Thoracic aorta (tissue), 2 donors: ENCODE measurements at places on chromosomes 16 and 17.

- H3K36me3 ChIP-seq = no peaks in the 10 kb centered on the region
- no peaks in the 10 kb centered on the region for H3K4me1 ChIP-seq
- no peak overlapping the region for H3K27ac ChIP-seq
- no peaks in the 10 kb centered on the region for H3K27me3 ChIP-seq
- no peak for DNase-seq
Observed at GRCh38 chr17:42629411-42630009, 20.0 kb downstream of the TUBG1 start.

- H3K4me1 ChIP-seq = peaks cover 42% of the 10 kb centered on the region
- peak overlapping the region; percentile 24 for H3K27ac ChIP-seq
- H3K36me3 ChIP-seq = peaks cover 11% of the 10 kb centered on the region
Observed at GRCh38 chr17:42142371-42142896, 12.4 kb downstream of the RAB5C start.

DNA sequence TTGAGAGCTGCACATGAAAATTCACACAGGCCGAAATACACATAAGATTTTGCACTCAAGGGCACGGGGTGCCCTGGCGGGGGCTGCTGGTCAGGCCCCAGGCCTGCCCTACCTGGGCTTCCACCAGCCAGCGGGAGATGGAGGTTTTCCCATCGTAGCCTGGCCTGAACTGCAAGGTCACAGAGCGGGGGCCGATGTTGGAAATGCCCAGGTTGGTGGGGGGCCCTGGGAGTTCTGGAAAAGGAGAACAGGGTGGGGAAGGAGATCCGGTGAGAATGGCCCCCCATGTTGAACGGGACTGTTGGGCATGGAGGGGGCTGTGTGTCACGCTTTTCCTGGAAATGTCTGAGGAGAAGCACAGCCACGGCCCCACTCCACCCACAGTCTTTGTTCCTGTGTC lies 87.3 kb upstream of the CDC42EP4 start:
- H3K36me3 ChIP-seq = no peaks in the 10 kb centered on the region
- no peaks in the 10 kb centered on the region for H3K4me1 ChIP-seq
- DNase-seq = no peak
- no peak overlapping the region for H3K4me3 ChIP-seq
- H3K27ac ChIP-seq = no peak overlapping the region

- peaks cover 28% of the 10 kb centered on the region for H3K36me3 ChIP-seq
- no peak for DNase-seq
- H3K27me3 ChIP-seq = no peaks in the 10 kb centered on the region
- H3K4me3 ChIP-seq = no peak overlapping the region
- no peak overlapping the region for H3K27ac ChIP-seq
Observed at GRCh38 chr17:2289878-2290478, 13.6 kb downstream of the SMG6 start.

- H3K27me3 ChIP-seq = no peaks in the 10 kb centered on the region
- peaks cover 23% of the 10 kb centered on the region for H3K36me3 ChIP-seq
- H3K4me1 ChIP-seq = no peaks in the 10 kb centered on the region
- no peak overlapping the region for H3K4me3 ChIP-seq
Observed at GRCh38 chr17:82937411-82938371, 97.9 kb upstream of the ZNF750 start.

- H3K4me1 ChIP-seq = peaks cover 4% of the 10 kb centered on the region
- peak overlapping the region; percentile 82 for H3K4me3 ChIP-seq
- H3K27me3 ChIP-seq = no peaks in the 10 kb centered on the region
- DNase-seq = no peak
- H3K36me3 ChIP-seq = no peaks in the 10 kb centered on the region
- H3K27ac ChIP-seq = peak overlapping the region; percentile 52
Observed at GRCh38 chr17:20157001-20157310, 147.8 kb downstream of the SPECC1 start.
